Glutamatergic neuron (in vitro differentiated cells): ENCODE measurements at places on chromosomes 4 and X.
A peak's percentile ranks its signal among the peaks of the same experiment; 100 is the strongest.

- DNase-seq = no peak
Measured at GRCh38 chr4:85744950-85745349, 270.0 kb downstream of the ARHGAP24 start.

DNA sequence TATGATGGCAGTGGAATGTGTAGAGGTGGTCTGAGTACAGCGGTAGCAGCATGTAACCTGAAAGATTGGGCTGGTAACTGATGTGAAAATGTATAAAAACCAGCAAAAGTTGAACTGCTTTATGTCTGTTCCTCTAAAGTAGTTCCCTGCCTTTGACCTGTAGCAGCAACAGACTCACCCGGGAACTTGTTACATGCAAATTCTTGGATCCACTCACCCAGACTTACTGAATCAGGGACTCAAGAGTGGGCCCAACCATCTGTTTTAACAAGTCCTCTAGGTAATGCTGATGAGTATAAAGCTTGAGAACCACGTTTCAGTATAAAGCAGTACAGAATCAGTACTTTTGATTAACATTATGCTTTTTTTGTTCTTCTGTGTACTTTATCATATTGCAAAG, 84.7 kb downstream of the RAP1GDS1 start:
- no peak for DNase-seq

DNA sequence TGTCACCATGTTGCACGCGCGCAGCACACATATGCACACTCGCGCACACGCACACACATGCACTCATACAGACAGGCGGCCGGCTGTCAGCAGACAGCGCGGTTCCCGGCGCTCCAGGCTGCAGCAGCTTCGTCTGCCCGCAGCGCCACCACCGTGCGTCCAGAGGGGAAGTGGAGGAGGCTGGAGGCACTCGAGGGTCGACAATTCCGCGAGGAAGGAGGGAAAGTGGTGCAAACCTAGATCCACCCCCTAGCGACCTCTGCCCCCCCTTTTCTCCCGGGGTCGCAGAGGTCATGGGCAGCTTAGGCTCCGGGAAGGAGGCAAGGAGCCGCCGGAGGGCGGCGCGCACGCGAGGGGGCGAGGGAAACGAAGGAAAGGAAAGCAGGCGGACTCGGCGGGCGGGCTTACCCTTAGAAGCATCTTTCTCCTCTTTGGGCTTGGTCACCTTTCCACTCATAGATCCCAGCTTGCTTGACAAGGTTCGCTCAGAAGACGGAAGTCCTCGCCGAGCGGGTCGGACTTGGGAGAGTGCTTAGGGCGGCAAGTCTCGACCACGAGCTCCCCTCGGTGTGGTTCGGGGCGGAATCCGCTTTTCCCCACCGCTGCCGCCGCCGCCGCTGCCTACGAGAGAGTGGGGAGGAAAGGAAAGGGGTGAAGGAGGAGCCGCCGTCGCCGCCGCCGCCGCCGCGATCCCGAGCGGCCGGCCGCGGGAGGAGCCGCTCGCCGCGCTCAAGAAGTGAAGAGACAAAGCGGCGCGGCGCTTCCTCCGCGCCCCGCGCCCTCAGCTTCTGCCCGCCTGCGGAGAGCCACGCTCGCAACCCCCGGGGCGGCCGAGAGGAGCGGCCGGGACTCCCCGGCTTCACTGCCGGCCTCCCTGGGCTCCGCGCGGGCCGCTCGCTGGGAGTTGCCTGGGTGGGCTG, 326.6 kb upstream of the F9 start:
- DNase-seq = peak; percentile 45

GRCh38 chrX:110012818-110013485, 10.0 kb downstream of the TMEM164 start:
- DNase-seq = no peak

- DNase-seq = no peak
Measured at GRCh38 chrX:105313596-105313995, 93.1 kb upstream of the TEX13A start.

DNA sequence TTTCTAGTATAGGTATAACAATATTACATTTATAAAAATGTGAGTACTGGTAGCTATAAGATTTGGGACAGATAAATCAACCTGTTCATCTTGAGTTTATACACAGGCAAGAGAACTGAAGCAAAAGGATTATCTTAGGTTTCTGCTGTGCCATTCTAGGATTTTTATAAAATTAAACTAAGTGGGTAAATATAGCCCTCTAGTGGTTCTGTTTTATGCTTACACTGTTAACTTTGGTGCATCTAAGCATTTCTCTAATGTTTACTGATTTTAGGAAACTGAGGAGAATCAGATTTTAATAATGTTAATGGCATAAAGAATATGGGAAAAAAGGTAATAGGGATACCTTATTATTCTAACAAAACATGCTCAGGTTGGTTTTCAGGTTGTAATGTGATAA, 1.1 kb upstream of the RRH start:
- DNase-seq = no peak
